ENCODE measurements at places on chromosomes 12 and 14.

- no peak for DNase-seq
These were observed 12.3 kb downstream of the KRT80 start for GRCh38 chr12:52179396-52179973.

- no peak for DNase-seq
These were observed 1.2 kb downstream of the KHNYN start for GRCh38 chr14:24430682-24431568.

DNA sequence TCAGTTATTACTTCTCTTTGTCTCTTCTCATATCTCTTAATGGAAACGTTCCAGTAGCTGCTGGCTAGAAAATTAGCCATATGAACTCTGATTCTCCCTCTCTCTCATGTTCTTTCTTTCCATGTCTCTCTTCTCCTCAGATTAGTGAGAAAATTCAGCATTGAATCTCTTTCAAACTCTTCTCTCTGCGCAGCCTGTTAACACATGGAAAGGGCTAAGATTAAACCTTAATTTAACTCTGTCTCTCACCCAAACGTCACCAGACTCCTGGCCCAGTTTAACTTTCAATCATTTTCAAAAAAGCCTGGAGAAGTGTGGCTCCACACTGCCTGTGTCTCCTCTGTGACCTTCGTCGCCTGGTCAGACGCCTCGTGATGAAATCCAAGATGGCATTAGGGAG, 1234.2 kb downstream of the BCL11B start:
- no peak for DNase-seq

GRCh38 chr12:68467514-68467913, 135.4 kb upstream of the MDM1 start:
- DNase-seq: no peak

GRCh38 chr12:127025545-127025944, 1241.4 kb upstream of the TMEM132C start:
- DNase-seq: no peak
